Activated naive CD8-positive, alpha-beta T cell treated with anti-CD3 and anti-CD28 coated beads, Interleukin-2, amount 50 U/mL, for 24 hours (primary cell): ENCODE measurements at places on chromosomes 16 and 17.
A peak's percentile ranks its signal among the peaks of the same experiment; 100 is the strongest.

GRCh38 chr17:1024076-1024475 lies 27.1 kb downstream of the TIMM22 start:
- no peak for DNase-seq

GRCh38 chr17:76547183-76547641 lies 7.4 kb downstream of the PRCD start:
- DNase-seq = peak; percentile 64

- no peak for DNase-seq
Measured at GRCh38 chr16:54086791-54087190, 199.8 kb downstream of the IRX3 start.

DNA sequence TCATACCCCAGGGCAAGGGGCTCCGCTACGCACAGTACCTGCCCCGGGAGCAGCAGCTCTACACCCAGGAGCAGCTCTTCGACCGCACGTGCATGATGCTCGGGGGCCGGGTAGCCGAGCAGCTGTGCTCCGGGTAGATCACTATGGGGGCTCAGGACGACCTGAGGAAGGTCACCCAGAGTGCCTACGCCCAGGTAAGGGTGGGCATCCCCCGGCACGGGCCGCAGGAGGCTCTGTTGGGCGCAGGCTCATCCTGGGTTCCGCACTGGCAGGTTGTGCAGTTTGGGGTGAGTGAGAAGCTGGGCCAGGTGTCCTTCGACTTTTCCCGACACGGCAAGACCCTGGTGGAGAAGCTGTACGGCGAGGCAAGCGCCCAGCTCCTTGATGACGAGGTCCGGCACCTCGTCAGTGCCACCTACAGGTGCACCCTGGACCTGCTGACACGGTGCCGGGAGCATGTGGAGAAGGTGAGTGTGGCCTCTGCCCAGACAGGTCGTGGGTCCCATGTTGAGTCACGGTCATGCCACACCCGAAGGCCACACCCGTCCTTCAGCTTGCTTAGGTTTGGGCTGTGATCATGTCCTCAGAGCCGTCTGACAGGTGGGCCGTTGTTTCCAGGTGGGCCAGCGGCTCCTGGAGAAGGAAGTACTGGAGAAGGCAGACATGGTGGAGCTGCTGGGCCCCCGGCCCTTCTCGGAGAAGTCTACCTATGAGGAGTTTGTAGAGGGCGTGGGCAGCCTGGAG lies 19.3 kb downstream of the DBNDD1 start:
- no peak for DNase-seq

GRCh38 chr17:4607773-4608187 lies 23.5 kb downstream of the SMTNL2 start:
- no peak for DNase-seq

- DNase-seq = no peak
Measured at GRCh38 chr17:31738488-31738887, 120.6 kb downstream of the COPRS start.

- DNase-seq = peak; percentile 44
Measured at GRCh38 chr16:85798901-85799496, 345 bp downstream of the EMC8 start.

DNA sequence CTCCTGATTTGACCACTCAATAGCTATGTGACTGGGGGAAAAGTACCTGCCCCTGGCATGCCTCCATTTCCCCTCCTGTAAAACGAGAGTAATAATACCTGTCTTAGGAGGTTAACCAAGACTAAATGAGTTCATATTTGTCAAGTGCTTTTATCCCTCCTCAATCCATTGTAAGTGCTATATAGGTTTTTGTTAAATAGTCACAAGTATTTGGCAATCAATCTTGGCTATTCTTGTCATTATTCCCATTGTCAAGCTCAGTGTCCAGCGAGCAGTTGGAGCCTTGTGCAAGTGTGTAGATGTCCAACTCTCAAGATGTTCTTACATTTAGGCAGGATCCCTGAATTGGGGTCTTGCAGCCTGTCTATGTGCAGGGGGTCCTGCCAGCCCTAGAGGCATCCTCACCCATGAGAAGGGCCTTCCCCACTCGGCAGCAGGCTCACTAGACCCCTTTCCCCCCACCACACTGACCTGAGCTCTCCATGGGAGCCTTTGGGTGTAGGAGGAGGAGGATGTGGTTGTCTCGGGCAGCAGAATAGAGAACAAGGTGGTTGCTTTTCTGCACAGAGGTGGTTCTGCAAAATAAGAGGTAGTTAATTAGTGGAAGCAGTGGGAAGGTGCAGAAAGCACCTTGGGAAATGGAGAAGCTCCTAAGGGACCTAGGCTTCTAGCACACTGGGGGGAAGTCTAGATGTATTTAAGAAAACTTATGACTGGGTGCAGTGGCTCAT lies 18.0 kb downstream of the PIK3R6 start:
- DNase-seq = no peak

- peak; percentile 42 for DNase-seq
Measured at GRCh38 chr17:60971515-60972369, 294.1 kb downstream of the BCAS3 start.

- no peak for DNase-seq
Measured at GRCh38 chr17:51065466-51065865, 55.2 kb downstream of the SPAG9 start.

DNA sequence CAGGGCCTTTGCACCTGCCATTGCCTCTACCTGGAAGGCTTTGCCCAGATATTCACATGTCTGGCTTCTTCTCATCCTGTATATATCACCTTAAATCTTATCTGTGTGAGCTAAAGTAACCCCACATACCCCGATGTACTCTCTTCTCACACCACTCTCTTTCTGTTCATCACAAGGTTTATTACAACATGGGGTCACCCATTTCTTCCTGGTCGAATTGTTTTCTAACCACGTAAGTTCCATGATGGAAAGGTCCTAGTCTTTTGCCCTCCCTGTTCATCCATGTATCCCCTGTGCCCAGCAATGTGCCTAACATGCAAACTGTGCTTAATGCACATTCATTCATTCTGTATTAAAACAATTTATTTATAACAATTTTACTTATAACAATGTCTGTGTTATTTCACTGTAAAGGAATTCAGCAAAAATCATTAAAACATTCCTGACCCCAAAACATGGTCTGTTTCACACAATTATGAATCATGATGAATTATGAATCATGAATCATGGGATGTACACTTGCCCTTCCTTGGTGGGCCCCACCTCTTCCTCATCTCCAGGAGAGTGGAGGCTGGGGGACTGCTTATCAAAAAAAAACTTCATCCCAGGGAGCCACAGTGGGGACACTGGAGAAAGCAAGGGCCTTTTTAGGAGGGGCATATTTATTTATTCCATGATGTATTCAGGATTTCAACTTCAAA lies 336.4 kb downstream of the GRIN2A start:
- no peak for DNase-seq

- DNase-seq = no peak
Measured at GRCh38 chr16:17258848-17259713, 211.7 kb downstream of the XYLT1 start.

GRCh38 chr16:23781176-23781575 lies 26.4 kb downstream of the CHP2 start:
- no peak for DNase-seq

- DNase-seq = no peak
Measured at GRCh38 chr17:76924345-76925342, 56.4 kb downstream of the MGAT5B start.

DNA sequence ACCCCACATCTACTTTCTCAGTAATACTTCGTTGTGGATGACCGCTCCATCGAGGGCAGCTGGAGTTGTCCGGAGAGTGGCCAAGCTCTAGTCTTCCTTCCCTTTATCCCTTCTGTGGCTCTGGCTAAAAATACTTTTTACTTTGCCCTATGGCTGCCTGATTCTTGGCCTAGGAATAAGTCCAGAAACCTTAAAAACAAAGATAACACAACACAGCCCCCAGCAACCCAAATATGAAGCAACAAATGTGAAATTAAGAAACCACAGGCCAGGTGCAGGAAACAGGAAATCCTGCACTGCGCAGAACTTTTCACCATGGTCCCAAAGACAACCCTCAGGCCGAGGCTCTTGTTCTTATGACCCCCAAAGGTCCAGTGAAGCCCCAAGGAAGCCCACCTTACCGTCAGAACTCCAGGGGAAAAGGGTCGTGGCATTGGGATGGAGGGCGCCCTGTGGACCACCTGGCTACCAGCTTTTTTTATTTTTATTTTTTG lies 26.0 kb downstream of the TK2 start:
- no peak for DNase-seq

- DNase-seq = no peak
Measured at GRCh38 chr16:74080311-74080710, 216.3 kb upstream of the PSMD7 start.

DNA sequence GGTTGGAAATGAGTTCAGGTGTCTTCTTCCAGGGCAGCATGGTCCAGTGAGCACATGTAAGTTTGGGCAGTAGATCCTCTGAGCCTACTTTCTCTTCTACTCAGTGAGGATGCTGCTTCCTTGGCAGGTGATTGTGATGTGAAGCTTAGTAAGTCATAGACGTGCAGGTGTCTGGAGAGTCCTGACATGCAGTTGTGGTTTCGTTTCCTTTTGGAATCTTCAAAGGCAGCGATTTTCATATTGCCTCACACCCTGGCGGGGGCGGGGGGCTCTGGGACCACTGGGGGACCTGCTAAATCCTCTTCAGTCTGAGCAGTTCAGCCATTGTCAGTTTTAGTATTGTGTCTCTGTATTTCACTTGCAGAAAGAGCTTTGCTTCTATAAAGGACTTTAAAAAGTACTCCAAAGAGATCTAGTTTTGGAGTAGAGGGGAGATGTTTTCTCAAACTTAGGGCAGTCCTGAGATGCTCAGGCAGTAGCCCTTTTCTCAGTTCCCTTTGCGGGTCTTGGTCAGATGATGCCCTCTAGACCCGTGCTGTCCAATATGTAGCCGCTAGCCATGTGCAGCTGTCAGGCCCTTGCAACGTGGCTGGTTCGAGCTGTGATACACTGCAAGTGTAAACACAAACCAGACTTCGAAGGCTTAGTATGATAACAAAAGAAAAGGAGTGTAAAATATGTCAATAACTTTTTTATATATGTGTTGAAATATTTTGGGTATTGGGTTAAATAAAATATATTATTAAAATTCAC lies 4.0 kb upstream of the CDK5R1 start:
- no peak for DNase-seq

DNA sequence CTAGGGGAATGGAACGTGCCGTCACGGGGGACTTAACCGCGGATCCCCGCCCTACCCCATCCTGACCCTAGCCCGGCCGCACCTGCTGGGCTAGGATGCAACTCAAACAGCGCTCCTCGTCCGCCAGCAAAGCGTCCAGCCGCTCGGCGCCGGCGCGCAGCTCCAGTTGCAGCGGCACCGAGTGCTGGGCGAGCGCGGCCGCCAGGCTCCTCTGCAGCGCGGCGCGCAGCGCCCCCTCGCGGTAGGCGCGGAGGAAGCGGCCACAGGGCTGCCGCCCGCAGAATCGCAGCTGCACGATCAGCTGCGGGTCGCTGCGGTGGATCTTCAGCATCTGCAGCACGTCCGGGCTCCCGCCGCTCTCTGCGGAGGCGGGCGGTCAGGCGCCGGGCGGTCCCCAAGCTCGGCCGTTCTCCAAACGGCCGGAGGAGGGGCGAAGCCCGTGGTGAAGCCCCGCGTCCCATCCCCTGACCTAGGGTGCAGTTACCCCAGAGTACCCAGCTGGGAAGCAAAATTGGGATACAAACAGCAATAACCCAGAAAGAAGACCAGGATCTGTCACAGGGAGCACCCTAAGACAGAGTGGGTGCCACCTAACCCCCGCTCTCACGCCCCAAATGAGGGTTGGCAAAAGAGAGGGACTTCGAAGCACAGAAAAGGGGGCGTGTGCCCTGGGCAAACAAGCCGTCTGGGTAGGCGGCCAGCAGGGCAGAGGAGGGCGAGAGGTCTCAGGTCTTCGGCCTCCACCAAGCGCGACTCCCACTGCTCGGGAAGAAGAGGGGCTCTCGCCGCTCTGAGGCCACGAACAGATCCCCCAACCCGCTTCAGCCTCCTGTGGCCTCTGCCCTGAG lies 4.2 kb downstream of the TRADD start:
- DNase-seq = peak; percentile 85

DNA sequence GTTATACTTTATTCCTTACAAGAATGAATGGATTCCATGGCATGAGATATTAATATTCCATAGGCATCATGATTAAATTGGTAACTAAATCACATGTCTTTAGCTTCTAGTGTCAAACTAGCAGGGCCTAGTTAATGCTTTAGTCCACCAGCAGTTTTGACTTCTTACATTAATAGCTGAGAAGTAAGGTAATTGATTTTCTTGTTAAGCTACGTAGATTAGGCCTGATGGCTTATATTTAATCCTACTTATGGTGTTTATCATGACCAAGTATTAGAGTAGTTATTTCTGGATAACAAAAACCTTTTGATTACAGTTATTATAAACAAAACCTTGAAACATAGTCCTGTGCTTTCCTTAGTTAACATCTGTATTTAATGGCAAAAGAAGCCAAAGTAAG lies 184.5 kb downstream of the TANC2 start:
- no peak for DNase-seq

DNA sequence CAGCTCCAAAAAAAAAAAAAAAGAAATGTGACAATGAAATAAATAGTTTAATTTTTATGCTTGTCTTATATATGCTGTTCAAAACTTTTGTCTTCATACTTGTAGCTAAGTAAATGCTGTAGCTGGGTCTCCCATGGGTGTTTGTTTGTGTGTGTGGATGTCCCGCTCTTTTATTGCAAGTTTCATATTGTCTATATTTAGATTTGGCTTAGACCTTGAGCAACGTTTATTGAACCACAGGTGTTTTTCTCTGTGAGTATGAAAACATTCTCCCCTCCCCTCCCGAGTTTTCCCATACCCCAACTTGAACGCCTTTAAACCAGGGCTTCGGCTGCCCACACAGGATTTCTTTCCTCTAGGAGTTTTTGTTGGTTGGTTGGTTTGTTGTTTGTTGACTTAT lies 45.2 kb downstream of the MFSD11 start:
- no peak for DNase-seq

GRCh38 chr17:75516619-75517296 lies 430 bp downstream of the TSEN54 start:
- peak; percentile 47 for DNase-seq

DNA sequence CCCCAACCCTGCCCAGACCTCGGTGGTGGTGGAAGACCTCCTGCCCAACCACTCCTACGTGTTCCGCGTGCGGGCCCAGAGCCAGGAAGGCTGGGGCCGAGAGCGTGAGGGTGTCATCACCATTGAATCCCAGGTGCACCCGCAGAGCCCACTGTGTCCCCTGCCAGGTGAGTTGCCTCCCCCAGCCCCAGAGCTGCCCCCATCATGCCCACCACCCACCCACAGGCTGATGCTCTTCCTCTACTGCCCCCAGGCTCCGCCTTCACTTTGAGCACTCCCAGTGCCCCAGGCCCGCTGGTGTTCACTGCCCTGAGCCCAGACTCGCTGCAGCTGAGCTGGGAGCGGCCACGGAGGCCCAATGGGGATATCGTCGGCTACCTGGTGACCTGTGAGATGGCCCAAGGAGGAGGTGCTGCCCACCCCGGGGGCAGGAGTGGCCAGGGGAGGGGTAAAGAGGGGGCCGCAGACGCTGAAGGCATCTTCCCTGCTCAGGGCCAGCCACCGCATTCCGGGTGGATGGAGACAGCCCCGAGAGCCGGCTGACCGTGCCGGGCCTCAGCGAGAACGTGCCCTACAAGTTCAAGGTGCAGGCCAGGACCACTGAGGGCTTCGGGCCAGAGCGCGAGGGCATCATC lies 8.4 kb downstream of the GALK1 start:
- DNase-seq = no peak

- DNase-seq = no peak
Measured at GRCh38 chr17:13228225-13228624, 210.4 kb upstream of the ELAC2 start.

GRCh38 chr16:47943235-47943634 lies 212.6 kb downstream of the ABCC12 start:
- no peak for DNase-seq

- DNase-seq = no peak
Measured at GRCh38 chr17:266219-266618, 84.8 kb upstream of the DOC2B start.
